CD4-positive, alpha-beta T cell treated with Interleukin-17A for 1 hour (primary cell): ENCODE measurements at places on chromosomes 7 and 10.

GRCh38 chr10:118394301-118395200 lies 52.4 kb upstream of the FAM204A start:
- DNase-seq, result no peak

DNA sequence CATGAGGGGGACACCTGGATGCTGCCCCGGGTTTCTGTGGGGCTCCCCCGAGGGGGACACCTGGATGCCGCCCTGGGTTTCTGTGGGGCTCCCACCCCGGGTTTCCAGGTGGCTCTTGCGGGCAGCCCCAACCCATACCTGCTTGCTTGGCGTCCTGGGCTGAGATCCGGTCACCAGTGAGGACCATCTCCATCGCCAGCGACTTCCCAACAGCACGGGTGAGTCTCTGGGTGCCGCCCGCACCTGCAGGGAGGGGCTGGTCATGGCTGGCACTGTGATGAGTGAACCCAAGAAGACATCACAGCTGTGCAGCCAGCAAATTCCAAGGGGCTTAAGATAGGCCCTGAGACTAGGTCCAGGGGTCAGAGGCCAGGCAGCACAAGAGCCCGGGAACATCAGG lies 6.4 kb downstream of the ECHS1 start:
- no peak for DNase-seq

DNA sequence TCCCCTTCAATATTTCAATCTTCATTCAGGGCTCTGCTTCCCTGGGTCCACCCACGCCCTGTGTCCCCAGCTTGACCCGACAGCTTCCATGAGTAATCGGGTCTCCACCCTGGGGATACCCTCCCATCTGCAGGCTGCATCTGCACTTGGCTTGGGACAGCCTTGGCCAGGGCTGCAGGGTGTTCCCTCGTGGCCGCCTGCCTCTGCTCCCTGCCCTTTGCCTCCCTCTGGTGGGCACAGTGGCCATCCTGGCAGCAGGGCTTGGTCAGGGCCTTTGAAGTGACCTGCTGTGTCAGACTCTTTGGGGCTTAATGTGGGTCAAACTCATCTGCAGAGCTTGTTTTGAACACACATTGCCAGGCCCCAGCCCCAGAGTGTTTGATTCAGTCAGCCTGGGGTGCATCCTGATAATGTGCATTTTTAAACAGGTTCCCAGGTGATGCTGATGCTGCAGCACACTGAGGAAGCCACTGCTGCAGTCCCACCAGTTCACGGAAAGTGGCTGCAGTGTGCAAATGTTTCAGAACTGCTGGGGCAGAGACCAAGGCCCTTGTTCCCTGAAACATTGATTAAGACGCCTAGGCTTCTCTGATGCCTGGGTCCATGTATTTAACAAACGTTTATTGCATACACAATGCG lies 80.7 kb upstream of the SEC61G start:
- no peak for DNase-seq

GRCh38 chr7:151804756-151805155 lies 72.2 kb downstream of the PRKAG2 start:
- DNase-seq, result no peak

DNA sequence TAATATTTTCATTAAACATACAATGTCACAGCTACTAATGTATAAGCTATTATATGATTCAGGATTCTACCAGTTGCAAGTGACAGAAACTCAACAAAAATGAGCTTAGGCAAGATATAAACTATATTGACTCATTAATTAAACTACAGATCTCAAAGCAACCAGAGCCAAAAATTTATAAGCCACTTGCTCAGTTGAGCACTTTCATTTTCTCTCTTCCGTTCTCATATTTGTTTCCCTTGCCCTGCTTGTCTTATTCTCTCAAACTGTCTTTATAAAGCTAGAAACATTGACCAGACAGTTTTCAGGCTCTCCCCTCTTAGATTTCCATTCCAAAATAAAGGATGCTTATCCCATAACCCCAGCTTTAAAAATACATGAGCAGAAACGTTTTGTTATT lies 60.2 kb upstream of the DGKB start:
- no peak for DNase-seq

- DNase-seq, result no peak
Observed at GRCh38 chr7:135337977-135338550, 104.4 kb downstream of the STRA8 start.

GRCh38 chr7:10685040-10685439 lies 288.6 kb upstream of the PHF14 start:
- DNase-seq, result no peak

DNA sequence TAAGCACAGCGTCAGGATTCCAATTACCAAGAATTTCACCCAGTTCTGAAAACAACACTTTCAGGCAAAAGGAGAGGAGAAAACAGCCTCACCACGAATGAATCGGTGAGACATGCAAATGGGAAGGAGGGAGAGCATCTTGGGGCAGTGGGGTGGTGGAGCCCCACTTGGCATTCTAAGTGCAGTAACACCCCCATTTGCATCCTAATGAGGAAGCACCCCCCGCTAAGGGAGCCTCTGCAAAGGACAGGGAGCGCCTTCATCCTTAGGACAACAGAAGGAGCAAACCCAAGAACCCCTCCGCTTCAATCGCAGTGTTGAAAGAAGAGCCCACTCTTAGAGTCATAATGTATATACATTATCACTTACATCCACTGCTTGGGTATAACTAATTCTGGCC lies 46.8 kb downstream of the NRAP start:
- no peak for DNase-seq

- no peak for DNase-seq
Observed at GRCh38 chr7:155965010-155965409, 152.7 kb upstream of the SHH start.

DNA sequence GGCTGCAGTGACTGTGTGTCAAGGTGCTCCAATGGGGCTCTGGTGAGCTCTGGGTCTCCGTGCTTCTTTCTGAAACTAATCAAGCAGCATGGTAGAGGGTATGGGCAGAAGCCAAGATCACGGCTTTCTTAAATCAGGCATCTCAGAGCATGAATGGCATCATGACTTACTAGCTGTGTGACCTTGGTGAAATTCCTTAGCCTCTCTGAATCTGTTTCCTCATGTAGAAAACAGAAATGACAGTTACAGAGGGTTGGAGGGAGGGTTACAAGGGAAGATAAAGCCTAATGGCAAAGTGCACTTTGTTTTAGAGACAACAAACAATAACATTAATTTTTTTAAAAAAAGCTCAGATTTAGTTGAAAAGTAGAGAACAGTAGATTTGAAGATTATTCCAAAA lies 34.9 kb downstream of the FRMPD2 start:
- no peak for DNase-seq

- no peak for DNase-seq
Observed at GRCh38 chr7:89064831-89065230, 269.3 kb upstream of the TEX47 start.

GRCh38 chr10:71948496-71949067 lies 15.6 kb upstream of the CHST3 start:
- DNase-seq, result no peak

- peak; percentile 87 for DNase-seq
Observed at GRCh38 chr10:102583435-102584417, 60.6 kb upstream of the TRIM8 start.

- no peak for DNase-seq
Observed at GRCh38 chr7:50214126-50214670, 90.3 kb upstream of the IKZF1 start.

GRCh38 chr7:70047891-70048448 lies 449.7 kb downstream of the AUTS2 start:
- DNase-seq, result no peak

DNA sequence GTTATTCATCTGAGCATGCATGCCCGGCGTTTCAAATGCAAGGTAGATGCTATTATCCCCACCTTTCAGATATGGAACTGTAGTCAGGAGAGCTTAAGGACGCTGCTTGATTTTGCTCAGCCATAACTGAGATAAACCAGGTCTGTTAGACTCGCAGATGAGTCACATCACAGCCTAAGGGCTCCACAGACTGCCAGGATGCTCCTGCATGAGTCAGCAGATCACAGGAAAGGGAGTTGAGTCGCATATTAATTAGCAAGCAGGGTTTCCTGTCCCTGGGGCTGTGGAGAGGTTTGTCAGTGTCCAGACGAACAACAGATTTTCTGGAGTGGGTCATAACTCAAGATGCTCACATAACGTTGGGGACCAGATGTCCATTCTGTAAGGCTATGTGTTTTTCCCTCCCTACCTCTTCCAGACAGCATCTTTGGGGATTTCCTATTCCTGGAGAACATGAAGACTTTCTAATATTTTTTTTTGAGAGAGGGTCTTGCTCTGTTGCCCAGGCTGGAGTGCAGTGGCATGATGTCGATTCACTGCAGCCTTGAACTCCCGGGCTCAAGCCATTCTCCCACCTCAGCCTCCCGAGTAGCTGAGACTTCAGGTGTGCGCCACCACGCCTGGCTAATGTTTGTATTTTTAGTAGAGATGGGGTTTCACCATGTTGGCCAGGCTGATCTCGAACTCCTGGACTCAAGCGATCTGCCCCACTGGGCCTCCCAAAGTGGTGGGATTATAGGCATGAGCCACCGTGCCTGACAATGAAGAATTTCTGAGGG lies 36.7 kb downstream of the PFKFB3 start:
- peak; percentile 55 for DNase-seq

GRCh38 chr10:52774600-52775106 lies 2.1 kb upstream of the MBL2 start:
- no peak for DNase-seq

GRCh38 chr7:118006979-118007378 lies 133.7 kb upstream of the CTTNBP2 start:
- no peak for DNase-seq

DNA sequence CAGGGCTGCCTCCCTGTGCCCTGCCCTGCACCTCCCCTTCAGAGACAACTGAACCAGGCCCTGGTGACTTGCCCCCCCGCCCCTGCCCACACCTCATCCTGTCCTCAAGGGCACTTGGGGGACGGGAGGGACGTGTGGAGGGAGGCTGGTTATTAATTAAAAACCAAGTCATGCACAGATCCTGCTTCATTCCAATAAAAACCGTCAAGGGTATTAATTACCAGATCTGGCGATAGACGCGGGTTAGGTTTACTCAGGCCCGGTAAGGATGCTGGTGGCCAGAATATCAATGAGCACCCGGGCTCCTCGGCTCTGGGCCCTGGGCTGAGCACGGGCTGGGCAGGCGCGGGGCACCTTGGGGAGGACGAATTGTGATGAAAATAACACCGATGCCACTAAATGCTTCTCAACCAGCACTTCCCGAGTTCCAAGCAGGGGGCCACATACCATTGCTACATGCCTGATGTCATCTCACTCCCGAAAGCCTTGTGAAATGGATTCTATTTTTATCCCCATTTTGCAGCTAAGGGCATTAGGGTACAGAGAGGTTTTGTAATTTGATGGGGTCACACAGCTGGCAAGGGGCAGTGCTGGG lies 24.5 kb upstream of the GTF2IRD1 start:
- DNase-seq, result no peak

- DNase-seq, result peak; percentile 49
Observed at GRCh38 chr7:29102558-29103151, 43.7 kb downstream of the CPVL start.

DNA sequence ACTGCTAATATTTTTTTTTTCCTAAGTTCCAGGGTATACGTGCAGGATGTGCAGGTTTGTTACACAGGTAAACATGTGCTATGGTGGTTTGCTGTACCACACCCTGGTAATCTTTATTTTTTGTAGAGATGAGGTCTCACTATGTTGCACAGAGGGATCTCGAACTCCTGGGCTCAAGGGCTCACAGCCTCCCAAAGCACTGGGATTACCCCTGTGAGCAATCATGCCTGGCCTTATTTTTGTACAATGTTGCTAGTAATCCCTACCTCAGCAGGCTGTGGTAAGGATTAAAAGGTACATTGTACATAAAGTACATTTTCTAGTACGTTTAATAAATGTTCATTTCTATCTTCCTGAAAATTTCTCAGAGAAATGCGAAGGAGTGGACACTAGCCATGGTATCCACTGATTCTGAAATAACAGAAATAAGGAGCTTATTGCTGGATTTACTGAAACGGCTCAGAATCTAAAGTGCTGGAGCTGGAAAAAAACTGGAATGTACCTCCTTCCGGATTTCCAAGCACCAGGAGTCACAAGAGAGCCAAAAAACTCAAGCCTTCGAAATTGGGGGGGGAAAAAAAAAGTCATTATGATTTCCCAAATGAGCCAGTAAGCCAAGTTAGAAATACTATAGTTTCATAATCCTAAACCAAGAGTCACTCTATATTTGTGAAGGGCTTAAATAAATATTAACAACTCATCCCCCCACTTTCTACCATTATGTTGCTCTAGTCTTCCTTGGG lies 69.6 kb downstream of the NT5C2 start:
- DNase-seq, result no peak

DNA sequence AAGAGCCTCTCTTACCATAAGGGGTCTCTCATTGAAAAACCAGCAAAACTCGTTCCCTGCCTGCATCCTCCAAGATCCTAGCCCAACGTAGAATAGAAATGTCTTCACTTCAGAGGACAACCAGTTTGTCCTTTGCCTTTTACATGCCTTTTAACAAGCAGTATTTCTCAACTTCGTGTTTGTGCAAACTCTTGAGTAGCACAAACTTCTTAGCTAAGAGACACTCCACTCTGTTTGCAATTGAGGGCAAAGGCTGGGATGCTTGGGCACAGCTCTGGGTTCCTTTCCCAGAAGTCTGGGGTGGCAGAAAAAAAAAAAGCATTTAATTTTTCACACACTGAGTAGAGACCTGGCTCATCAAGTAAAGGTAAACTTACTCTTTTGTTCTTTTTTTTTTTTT lies 19.5 kb upstream of the KCTD7 start:
- no peak for DNase-seq

DNA sequence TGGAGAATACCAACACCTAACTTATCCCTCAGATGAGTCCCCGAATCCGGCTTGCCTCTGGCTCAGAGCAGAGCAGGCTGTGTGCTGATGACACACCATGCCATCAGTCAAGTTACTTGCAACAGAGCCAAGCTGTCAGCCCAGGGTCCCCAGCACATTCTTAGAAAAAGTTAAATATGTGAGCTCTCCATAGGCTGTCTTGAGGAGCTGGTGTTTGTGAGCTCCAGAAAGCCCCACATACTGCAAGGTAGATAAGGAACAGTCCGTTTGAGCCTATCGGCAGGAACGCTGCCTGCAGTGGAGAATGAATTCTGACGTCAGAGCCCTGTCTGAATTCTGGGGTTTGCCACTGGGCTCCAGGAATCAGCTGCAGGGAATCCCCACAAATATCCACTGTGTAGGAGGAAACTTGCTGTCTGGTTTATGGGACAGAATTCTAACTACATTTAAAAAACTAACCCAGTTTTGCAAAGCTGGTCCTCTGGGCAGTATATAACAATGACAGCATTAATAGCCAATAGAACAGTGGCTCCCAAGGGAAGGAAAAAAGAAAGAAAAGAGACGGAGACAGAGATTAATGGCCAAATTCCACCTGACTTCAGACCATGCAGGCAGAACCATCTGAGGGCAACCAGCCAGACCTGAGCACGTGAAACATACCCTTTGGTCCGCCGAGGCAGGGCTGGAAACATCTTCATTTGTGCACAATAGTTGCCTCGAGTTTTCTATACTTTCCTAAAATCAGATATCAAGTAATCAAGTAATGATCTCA lies 3.6 kb downstream of the SFXN4 start:
- no peak for DNase-seq

DNA sequence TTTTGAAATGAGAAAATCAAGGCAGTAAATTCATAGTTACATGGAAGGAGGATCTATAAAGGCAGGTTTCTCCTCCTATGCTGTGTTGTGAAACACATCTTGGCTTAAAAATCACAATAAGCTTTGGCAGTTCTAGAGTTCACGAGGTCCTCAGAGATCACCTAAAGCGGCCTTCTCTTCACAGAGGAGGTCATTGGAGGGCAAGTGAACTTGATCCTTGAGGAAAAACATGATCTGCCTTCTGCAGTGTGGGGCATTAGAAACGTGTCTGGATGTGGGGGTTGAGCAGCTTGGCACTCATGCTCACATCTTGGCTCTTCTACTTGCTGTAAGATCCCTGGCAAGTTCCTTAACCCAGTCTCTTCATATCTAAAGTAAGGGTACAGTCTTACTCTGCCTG lies 96.1 kb upstream of the BMPER start:
- no peak for DNase-seq
